NK-92 treated with Interleukin-12 subunit alpha and Interleukin-12 subunit beta, amount 100 ng/mL, for 24 hours (cell line): ENCODE measurements at places on chromosomes 7 and 10.

- no peak for DNase-seq
Observed at GRCh38 chr7:107874605-107875446, 16.2 kb upstream of the DLD start.

GRCh38 chr10:71695502-71696476, 23.8 kb downstream of the C10orf105 start:
- DNase-seq = no peak

DNA sequence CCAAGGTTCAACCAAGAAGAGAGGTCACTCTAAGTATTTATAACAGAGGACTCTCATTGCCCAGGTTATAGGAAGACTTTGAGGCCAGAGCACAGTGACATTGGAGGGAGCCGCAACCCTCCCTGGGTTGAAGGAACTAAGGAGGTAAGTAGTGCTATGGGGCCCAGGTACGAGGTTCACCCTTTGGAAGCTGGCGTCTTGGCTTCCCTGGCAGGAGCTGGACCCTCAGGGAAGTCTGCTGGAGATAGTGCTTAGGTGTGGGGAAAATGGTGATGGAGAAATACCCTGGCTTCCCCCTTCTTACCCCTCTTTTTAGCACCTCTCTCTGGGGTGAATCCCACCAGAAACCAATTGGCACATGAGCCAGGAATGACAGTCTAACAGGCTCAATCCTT, 317.9 kb upstream of the ZNF32 start:
- no peak for DNase-seq

GRCh38 chr10:48364659-48365405, 58.4 kb downstream of the MAPK8 start:
- DNase-seq = no peak

DNA sequence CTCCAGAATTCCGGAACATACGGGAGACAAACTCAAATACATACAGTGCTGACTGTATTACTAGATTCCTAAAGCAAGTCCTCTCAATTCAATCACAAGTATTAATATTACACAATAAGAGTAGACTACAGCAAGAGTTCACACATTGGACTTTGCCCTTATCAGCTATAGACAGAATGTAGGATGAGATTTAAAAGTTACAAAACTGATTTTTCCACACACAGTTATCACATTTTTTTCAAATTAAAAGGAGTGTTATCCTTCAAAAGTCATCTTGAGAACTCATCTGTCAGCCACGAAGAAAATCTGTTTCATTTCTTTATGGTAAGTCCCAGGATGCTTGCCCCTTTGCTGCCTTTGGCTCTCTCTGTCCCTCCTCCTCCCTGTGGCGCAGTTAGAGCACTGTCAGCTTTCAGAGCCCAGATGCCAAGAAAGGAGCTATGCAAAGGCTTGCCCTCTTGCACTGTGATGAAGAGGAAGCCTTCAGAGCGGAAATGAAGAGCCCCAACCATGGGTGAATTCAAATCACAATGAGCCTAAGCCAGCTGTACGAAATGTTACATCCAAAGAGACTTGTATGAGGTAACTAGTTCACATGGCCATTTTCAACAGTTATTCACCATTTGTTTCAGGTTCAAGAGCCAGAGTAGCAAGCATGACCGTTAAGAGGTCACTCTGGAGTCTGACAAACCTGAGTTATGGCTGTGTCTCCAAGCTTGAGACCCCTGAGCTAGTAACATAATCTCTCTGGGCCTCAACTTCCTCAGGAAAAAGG, 10.7 kb downstream of the NCOA4 start:
- DNase-seq = no peak

- DNase-seq = no peak
Observed at GRCh38 chr10:81843042-81843441, 32.0 kb upstream of the NRG3 start.

DNA sequence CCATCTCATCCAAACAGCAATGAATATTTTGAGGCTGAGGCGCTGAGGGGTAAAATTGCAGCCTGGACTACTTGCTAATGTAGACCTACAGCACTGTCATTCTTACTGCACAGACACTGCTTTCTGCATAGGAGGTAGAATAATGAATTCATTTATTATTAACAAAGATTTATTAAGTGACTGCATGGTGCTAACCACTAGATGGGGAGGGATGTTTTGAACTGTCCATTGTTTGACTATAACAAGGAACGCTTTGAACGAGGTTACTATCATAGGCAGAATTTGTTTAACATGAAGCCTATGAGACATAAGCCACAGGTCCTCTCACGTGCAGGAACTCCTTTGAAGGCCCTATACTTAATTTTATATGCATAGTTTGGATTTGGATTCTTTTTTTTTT, 143.8 kb downstream of the CFTR start:
- no peak for DNase-seq
